ENCODE measurements at places on chromosomes 12 and 14.

- no peak for DNase-seq
- no peaks in the 10 kb centered on the region for H3K4me1 ChIP-seq
- H3K27ac ChIP-seq: no peak overlapping the region
- no peaks in the 10 kb centered on the region for H3K36me3 ChIP-seq
- H3K4me3 ChIP-seq: no peak overlapping the region
- no peaks in the 10 kb centered on the region for H3K27me3 ChIP-seq
These were observed 63.0 kb downstream of the FOS start for GRCh38 chr14:75341620-75342019.

- no peaks in the 10 kb centered on the region for H3K4me1 ChIP-seq
- no peaks in the 10 kb centered on the region for H3K36me3 ChIP-seq
- no peak for DNase-seq
- no peaks in the 10 kb centered on the region for H3K27me3 ChIP-seq
These were observed 3.5 kb upstream of the KLRD1 start for GRCh38 chr12:10304161-10304574.

DNA sequence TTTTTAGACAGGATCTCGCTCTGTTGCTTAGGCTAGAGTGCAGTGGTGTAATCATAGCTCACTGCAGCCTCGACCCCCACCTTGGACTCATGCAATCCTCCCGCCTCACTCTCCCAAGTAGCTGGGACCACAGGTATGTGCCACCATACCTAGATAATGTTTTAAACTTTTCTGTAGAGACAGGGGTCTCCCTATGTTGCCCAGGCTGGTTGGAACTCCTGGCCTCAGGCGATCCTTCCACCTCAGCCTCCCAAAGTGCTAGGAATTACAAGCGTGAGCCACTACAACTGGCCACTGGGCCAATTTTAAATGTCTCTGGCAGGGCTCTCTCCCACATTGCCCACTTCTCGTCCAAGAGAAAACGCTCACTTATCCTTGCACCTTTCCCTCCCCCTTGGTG, 66.5 kb upstream of the DACT1 start:
- no peak overlapping the region for H3K4me3 ChIP-seq
- H3K4me1 ChIP-seq: no peaks in the 10 kb centered on the region
- no peaks in the 10 kb centered on the region for H3K27me3 ChIP-seq

GRCh38 chr12:63036974-63037335, 102.0 kb upstream of the PPM1H start:
- no peaks in the 10 kb centered on the region for H3K27me3 ChIP-seq
- H3K4me3 ChIP-seq: no peak overlapping the region
- H3K4me1 ChIP-seq: no peaks in the 10 kb centered on the region
- H3K27ac ChIP-seq: no peak overlapping the region

DNA sequence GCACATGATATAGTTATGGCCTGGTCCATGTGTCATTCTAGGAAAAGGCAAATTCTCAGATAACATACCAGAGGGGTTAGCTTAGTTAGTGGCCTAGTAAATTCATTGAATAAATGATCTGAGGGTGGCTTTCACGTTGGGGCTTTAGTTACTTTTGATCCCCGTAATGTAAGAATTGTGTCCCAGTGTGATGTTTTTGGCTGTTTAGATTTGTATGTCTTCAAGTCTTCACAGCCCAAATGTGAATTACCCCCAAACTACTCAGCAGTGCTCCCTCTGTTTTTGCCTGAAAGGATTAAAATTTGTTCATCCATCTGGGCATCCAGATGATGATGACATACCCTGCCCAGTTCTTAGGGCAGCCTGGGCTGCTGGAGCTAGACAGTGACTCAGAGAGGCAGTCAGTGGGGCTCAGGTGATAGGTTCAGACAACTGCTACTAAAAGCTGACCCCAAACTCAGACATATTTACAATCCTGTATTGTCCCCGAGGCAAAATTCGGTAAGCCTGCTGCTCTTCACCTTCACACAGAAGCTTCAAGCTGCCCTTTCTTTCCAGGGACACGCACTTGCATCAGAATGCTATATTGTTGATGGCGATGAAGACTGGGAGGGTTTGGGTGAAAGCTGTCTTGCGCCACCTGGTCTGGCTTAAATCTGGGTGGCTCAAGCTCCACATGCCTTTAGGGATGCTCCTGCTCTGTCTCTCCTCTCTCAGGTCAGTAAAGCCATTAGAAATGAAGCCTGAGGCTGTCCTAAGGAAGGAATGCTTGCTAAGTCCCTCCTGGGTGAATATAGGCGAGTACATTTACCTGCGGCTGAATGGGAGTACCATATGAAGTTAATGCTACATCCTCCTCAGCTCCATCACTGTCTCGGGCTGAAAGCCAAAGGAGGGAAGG, 10.3 kb downstream of the GPRC5D start:
- H3K4me3 ChIP-seq: no peak overlapping the region
- H3K4me1 ChIP-seq: peaks cover 16% of the 10 kb centered on the region
- no peak for DNase-seq
- no peaks in the 10 kb centered on the region for H3K27me3 ChIP-seq
- H3K27ac ChIP-seq: no peak overlapping the region
- no peaks in the 10 kb centered on the region for H3K36me3 ChIP-seq

Data from MM.1S (cell line).